ENCODE measurements at places on chromosomes 4 and X. TPM values are rescaled to one million over a fixed set of nuclear protein-coding genes. Genes with fewer than 3 reads are reported as not detected.

DNA sequence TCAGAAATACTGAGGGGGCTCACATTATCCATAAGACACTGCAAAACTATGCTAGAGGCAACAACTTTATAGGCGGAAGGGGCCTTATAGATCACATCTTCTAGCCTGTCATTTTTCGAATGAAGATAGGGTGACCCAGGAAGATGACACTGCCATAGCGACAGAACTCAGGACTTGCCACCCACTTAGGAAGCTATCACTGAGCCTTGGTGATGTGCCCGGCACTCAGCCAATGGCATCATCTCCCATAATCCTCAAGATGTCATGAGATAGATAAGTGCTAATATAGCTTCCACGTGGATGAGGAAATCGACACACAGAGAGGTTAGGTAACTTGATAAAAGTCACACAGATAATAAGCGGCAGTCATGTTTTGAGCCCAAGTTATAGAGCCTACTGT, 346.6 kb downstream of the DHX15 start:
- DNase-seq = no peak

- no peak for DNase-seq
Measured at GRCh38 chrX:100407147-100407783, 2.8 kb downstream of the PCDH19 start.

RBM47 gene
- total RNA-seq = 61.1 TPM

IGFBP7 gene
- total RNA-seq = 716 TPM

GRCh38 chrX:122586831-122587230, 597.2 kb upstream of the GRIA3 start:
- no peak for DNase-seq

- DNase-seq = no peak
Measured at GRCh38 chr4:81562093-81562492, 90.4 kb upstream of the RASGEF1B start.

- no peak for DNase-seq
Measured at GRCh38 chrX:39728025-39728424, 369.7 kb downstream of the BCOR start.

GRCh38 chrX:19879735-19880378, 7.5 kb downstream of the SH3KBP1 start:
- DNase-seq = no peak

DNA sequence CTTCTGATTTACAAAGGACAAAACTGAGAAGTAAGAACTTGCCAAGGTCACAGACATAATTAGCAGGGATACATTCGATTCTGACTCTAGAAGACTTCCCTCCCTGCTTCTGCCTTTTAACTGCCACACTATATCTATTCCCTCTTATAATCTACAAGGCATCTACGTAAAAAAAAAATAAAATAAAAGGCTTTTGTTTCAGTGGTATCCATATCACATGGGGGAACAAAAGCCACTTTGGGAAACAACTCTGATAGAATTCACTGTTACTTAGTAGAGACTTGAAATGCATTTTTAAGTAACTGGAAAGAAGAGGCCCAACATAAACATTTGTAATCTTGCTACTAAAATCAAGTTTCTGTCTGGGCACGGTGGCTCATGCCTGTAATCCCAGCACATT, 247.2 kb downstream of the SCFD2 start:
- no peak for DNase-seq

- no peak for DNase-seq
Measured at GRCh38 chr4:155944516-155944915, 9.2 kb downstream of the CTSO start.

DNA sequence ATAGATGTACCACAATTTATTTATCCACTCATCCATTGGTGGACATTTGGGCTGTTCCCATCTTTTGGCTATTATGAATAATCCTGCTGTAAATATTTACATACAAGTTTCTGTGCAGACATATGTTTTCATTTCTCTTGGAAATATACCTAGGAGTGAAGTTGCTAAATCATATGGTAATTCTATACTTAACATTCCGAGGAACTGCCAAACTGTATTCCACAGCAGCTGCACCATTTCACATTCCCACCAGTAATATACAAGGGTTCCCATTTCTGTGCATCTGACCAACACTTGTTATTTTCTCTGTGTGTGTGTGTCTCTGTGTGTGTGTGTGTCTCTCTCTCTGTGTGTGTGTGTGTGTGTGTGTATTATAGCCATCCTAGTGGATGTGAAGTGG, 15.4 kb upstream of the DOCK11 start:
- no peak for DNase-seq

DNA sequence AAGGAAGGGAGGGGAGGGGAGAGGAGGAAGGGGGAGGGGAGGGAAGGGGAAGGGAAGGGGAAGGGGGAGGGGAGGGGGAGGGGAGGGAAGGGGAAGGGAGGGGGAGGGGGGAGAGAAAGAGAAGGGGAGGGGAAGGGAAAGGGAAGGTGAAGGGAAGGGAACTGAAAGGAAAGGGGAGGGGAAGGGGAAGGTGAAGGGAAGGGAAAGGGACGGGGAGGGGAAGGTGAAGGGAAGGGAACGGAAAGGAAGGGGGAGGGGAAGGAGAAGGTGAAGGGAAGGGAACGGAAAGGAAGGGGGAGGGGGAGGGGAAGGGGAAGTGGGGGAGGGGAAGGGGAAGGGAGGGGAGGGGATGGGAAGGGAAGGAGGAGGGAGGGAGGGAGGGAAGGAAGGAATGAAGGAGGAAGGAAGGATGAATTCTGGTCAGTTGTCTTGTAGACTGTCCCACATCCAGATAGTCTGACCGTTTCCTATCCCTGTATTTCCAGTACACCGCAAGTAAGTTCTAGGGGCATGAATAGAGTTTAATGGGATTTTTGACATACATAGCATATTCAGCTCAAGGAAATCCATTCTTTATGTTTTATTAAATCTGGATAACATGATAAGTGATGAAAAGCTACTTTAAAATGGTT, 20.4 kb downstream of the HERC5 start:
- DNase-seq = no peak

GRCh38 chr4:184763150-184763780, 29.4 kb upstream of the CENPU start:
- DNase-seq = no peak

GAB3 gene
- total RNA-seq = 7.6 TPM

BEND4 gene
- not detected for total RNA-seq

DNA sequence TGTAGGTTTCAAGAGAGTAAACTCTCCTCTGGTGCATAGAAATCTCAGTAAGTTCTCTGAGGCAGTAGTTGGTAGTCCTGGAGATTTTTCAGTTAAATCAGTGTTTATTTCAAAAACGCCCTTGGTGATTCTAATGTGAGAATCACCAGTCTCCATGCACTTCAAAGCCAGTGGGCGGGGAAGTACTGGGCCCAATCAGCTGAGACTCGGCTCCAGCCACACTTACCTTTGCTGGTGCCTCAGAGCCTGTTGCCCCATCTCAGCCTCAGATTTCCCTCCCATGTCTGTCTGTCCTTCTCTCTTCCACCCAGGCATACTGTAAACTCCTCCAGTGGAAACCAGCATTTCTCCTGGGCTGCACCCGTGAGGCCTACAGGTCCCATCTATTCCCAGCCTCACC, 7.4 kb upstream of the MGST2 start:
- no peak for DNase-seq

DNA sequence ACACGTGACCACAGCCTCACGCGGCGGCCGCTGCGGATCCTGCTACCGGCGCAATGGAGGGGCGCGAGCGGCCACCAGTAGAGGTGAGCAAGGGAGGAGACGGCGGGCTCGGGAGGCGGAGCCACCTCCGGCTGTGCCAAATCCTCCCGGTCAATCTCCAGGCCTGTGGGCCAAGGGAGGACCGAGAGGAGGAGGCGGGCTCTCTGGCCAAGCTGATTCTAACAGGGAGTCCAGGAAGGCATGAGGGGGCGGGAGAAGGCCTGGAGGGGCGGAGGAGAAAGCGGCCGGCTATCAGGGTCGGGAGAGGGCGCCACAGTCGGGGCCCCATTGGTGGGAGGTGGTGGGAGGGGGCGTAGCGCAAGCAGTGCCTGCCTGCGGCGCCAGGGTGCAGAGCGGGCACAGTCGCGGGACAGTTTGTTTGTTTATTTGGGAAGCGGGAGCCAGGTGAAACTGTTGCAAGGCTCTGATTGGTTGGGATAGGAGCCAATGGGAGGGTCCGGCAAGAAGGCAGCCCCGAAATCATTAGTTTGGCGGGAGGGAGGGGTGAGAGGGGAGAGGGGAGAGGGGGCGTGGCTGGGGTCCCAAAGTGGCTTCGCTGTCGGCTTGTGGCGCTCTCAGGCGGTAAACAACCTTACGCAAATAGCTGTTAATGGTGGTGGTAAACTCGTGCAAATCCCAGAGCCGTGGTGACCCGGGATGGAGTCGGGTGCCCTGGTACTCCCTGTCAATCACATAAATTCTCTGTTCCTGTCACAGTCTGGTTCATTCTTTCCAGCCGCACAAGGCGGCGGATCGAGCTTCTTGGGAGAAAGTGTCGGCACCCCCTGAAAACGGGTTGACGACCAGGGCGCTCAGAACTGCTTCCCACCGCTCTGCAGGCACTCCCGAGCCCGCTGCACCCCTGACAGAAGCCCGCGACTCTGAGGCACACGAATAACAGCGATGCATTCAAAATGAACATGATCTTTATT, at the start of gene IRS4:
IRS4 (minus strand) TSS at position 55 of the 971 bp plus-strand sequence.
- no peak for DNase-seq

GRCh38 chr4:189364032-189364449, 576.6 kb upstream of the FRG1 start:
- no peak for DNase-seq

GABRG1 gene
- not detected for total RNA-seq

CFP gene
- 0.74 TPM for total RNA-seq

- DNase-seq = no peak
Measured at GRCh38 chr4:145937971-145938611, 532 bp downstream of the ZNF827 start.

- no peak for DNase-seq
Measured at GRCh38 chrX:127038065-127038464, 218.5 kb downstream of the PRR32 start.

CLTRN gene
- not detected for total RNA-seq

- no peak for DNase-seq
Measured at GRCh38 chrX:64204701-64205440, 637 bp downstream of the AMER1 start.

GRCh38 chr4:186037692-186038658, 31.0 kb upstream of the TLR3 start:
- no peak for DNase-seq

SYNPO2 gene
- total RNA-seq = 109 TPM

- DNase-seq = no peak
Measured at GRCh38 chrX:40005292-40006011, 92.3 kb downstream of the BCOR start.

C4orf36 gene
- not detected for total RNA-seq
